AG04450 (cell line): ENCODE measurements at places on chromosomes 5 and 9.

GRCh38 chr5:56565644-56566043 is 249.7 kb upstream of the MAP3K1 start:
- DNase-seq: no peak

- DNase-seq: no peak
Observed at GRCh38 chr5:140298183-140298601, 4.7 kb downstream of the PFDN1 start.

DNA sequence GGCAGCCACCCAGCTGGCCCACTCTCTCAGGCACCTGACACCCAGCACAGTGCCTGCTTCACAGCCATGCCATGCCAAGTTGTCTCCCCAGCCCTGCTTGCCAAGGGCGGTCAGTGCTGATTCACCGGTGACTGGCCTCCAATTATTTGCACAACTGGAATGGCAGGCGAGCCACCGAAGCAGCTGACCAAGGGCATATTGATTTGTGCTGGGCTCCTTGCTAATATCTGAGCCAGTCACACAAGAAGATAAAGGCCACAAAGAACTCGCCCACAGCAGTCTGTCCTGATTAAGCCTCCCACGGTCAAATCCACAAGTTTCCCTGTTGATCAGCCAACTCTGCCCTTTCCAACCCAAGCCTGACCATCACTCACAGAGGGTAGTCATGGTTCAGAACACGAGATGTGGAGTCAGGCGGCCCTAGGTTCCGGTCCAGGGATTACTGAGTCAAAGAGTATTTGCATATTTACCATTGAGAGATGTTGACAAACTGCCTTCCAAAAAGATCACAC is 6.4 kb upstream of the EEIG1 start:
- DNase-seq: no peak

GRCh38 chr5:56688402-56688801 is 126.9 kb upstream of the MAP3K1 start:
- no peak for DNase-seq

- DNase-seq: no peak
Observed at GRCh38 chr5:132057498-132058255, 2.8 kb upstream of the IL3 start.

GRCh38 chr5:141843156-141843927 is 34.9 kb downstream of the PCDH1 start:
- no peak for DNase-seq

DNA sequence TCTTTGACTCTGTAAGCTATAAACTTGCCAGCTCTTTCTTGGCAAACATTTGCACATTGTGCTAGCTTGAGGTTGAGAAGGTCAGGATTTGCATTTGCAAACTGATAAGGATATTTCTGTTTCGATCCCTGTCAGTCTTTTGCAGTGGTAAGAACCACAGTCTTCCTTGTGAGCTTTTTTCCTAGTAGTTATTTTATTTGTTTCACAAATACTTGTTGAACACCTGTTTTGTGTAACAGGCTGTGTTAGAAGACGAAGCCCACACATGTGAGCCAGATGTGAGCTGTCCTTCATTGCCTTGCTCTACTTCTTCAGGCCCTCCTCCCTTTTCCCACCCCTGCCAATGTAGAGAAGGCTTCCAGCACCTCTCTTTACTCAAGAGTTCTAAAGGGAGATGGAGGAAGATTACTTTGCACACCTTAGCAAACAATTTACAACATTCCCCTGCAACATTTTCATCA is 327.0 kb upstream of the KLF4 start:
- DNase-seq: no peak
